Stimulated activated CD8-positive, alpha-beta memory T cell treated with anti-CD3 and anti-CD28 coated beads, Interleukin-7, amount 100 ng/mL, for 1 hour (primary cell): ENCODE measurements at places on chromosomes 6 and 20.

GRCh38 chr6:120876424-120876823 lies 457.9 kb downstream of the TBC1D32 start:
- no peak for DNase-seq

- DNase-seq: no peak
Measured at GRCh38 chr6:98124171-98124570, 710.2 kb upstream of the POU3F2 start.

- DNase-seq: peak; percentile 8
Measured at GRCh38 chr20:3744806-3745685, 12.6 kb downstream of the HSPA12B start.

DNA sequence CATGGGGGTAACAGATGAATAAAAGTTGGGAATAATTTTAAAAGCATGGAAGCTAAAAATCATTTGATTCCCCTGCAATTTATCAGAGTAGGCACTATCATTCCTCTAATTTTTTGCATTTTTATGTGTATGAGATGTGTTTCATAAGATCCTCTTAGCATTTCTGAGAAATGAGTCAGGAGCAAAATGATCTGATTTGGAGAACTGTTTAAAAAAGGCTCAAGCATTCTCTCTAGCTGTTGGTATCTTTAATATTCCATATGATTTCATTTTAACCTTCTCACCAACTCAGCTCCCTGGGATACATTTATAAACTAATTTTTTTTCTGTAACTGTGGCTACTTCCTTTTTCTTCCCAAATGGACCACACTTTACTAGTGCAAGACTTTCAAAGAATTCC lies 60.9 kb downstream of the MCHR2 start:
- DNase-seq: no peak
